NCI-H748 treated with DMSO at 0.1 percent for 48 hours (cell line): ENCODE measurements at places on chromosomes 12 and 14.
A peak's percentile ranks its signal among the peaks of the same experiment; 100 is the strongest.

GRCh38 chr14:63276492-63277342, 42.0 kb downstream of the GPHB5 start:
- peak; percentile 91 for DNase-seq

DNA sequence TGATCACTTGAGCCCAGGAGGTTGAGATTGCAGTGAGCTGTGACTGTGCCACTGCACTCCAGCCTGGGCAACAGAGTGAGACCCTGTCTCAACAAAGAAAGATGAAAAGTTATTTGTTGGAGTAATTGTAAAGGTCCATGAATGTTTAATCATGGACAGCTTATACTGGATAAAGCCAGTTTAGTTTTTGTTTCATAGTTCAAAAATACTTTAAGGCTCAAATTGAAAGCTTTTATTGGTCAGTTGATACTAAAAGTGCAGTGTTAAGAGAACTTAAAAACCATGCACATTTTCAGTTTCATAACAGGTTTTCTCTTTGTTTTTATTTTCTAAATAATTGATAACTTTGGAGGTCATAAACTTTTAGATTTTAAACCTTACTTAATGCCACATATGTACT, 108.4 kb downstream of the MON2 start:
- DNase-seq = no peak

GRCh38 chr12:125343649-125344048, 278.4 kb downstream of the AACS start:
- DNase-seq = no peak

DNA sequence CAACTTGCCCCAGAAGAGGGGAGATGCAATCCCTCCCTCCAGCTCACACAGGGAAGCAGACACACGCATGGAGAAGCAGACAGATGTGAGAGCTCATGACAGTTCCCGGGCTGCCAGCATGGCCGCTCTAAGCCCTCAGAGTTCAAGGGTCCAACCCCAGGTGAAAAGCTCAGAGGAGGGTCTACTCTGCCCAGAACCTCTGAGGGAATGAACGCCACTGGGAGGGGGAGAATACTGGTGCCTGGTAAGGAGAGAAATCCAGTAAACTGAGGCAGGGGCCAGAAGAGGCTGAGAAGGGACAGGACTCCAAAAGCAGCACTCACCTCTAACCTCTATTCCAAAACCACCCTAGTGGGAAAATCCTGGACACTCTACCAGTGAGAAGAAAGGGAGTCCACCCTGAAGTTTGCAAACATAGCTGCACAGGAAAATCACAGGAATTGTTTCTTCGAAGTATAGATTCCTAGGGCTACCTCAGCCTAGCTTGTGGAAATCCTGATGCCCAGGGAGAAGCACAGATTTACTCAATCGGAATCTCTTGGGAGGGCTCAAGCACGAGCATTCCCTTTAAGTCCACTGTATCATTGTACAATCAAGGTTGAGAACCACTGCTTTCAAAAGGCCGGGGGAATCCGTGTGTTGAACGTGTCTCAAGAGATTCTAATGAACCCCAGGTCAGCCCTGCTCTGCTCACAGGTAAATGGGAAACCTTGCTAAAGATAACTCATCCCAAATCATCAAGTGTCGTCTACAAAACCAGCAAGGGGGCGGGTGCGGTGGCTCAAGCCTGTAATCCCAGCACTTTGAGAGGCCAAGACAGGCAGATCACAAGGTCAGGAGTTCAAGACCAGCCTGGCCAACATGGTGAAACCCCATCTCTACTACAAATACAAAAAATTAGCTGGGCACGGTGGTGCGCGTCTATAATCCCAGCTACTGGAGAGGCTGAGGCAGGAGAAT, 34.3 kb upstream of the PLEKHG6 start:
- no peak for DNase-seq

GRCh38 chr12:49905718-49906314, 2.1 kb upstream of the FAIM2 start:
- DNase-seq = no peak

GRCh38 chr14:63130531-63130930, 73.7 kb upstream of the RHOJ start:
- no peak for DNase-seq

- no peak for DNase-seq
These were observed 29.1 kb downstream of the BBOF1 start for GRCh38 chr14:74048281-74048680.

- DNase-seq = no peak
These were observed 11.7 kb downstream of the SP1 start for GRCh38 chr12:53391724-53392123.

GRCh38 chr12:94133964-94134795, 14.2 kb upstream of the PLXNC1 start:
- DNase-seq = peak; percentile 51

DNA sequence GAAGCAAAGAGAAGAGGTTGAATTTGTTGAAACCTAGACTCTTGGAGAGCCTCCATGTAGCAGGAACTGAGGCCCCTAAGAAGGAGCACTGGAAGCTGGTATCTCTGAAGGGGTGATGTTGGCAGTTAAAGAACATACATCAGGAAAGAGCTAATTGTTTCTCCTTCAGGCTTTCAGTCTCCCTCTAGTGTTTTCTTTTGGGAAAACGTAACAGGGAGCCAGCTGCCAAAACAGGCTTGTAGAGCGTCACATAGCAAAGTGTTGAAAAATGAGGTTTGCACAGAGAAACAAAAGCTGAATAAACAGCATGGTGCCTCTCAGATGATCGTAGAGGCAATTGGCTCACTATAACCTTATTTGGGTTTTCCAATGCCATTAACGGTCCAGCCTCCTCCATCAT, 46.9 kb upstream of the CAND1 start:
- peak; percentile 52 for DNase-seq

DNA sequence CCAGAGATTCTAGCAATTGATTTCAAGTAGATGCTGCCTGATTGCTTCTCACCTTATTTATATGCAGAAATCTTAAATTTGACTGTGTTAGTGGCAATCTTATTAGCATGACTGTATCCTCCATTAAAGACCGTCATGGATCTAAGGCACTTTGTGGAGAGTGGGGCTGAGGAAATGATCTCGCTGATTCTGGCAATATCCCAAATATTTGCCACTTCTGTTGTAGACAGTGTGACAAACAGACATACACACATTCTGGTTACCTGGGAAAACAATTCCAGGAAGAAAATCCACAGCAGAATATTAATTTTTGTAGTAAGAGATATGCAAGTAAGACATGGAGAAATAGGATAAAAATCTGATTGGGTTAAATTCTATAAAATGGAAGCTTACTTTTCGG, 269.0 kb upstream of the G2E3 start:
- DNase-seq = no peak

GRCh38 chr14:79841433-79841832, 369.9 kb downstream of the DIO2 start:
- no peak for DNase-seq

GRCh38 chr14:74906925-74907521, 16.0 kb downstream of the RPS6KL1 start:
- DNase-seq = no peak

GRCh38 chr12:102407776-102408486, 72.4 kb downstream of the IGF1 start:
- no peak for DNase-seq

DNA sequence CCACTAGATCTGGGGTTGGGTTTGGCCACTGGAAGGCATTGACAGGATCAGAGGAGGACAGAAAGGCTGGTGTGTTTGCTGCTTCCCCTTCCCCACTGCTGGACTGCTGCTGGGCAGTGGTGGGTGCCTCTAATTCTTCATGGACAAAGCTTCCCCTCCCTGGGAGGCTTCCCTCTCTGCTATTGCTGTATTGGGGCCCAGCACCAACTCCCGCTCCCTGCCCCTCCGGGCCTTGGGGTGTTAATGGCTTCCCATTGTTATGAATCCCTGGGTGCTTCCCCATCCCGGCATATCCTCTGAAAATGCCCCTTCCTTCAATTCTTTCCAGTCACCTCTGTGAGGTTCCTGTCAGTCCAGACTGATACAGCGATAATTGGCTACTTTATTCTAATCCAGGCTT, 310.2 kb downstream of the GLT1D1 start:
- no peak for DNase-seq

DNA sequence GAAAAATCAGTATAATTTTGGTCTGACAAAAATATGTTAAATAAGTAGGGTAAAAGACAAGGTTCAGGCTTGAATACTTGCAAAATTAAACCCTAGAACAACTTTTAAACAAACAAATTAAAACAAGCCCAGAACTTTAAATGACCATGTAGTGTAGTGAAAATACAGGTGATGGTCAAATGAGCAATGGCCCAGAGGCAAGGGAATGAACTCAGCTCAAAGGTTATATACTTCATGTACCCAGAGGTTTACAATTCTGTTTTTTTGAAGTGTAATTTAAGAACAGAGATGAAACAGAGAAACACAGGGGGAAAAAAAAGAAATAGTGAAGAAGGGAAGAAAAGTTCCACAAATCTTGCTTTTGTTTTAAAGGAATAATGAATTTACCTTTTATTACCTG, 949.2 kb downstream of the TRHDE start:
- DNase-seq = no peak

- no peak for DNase-seq
These were observed 403.0 kb downstream of the SYT1 start for GRCh38 chr12:79267580-79267979.

- DNase-seq = no peak
These were observed 45.8 kb downstream of the CCER1 start for GRCh38 chr12:90909069-90909770.

- DNase-seq = no peak
These were observed 103.0 kb downstream of the FSCB start for GRCh38 chr14:44404036-44404435.

- no peak for DNase-seq
These were observed 68.4 kb upstream of the DLK1 start for GRCh38 chr14:100658181-100658886.

DNA sequence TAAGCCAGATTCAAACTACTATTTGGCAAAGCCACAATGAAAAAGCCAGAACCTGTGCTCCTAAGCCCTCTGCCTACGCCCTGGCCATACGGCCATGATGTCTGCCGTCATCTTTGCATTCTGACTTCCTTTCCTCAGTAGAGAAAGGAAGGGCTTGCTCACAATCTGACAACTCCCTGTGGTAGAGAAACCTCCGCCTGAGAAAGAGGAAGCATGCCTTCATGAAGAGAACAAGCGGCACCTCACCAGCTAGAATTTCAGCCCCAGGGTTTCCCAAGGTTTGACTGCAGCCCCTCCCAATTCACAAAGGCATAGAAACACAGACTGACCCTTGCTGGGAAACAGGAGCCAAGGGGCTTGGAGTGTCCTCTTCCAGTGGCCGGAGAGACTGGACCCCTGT, 25.7 kb downstream of the TEP1 start:
- DNase-seq = no peak

DNA sequence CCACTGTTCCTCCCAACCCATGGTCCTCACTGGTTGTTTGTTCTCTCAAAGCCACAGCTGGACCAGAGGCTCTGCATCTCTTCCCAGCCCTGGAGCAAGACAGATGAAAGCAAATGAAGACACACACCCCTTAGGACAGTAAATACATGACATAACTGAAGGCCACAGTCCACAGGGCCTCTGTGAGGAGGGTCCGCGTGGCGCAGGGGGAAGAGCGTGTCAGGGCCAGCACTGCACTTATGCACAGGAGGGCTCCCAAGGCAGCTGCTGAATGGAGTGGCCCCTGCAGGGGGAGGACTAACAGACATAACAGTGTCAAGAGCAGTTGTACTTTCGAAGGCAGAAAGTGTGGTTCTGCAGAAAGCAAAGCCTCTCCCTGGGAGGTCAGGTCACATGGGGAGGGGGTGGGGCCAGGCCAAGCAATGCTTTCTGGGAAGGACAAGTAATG, 79.9 kb downstream of the CHGA start:
- DNase-seq = no peak

DNA sequence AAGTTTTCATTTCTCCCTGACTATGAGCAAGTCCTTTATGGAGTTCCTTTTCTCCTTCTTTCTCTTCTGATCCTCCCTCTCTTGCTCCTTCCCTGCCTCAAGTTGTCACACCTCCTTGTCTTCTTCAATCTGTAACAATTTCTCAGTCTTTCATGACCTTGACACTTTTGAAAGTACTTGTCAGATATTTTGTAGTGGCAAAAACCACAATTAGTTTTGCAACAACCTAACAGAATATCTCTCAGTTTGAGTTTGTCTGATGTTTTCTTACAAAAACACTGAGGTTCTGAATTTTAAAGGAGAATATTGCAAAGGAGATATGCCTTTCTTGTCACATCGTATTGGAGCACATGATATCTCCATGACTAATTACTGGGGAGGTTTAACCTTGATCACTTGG, 4.1 kb upstream of the CRADD start:
- DNase-seq = no peak

GRCh38 chr12:13591488-13591887, 389.9 kb downstream of the GRIN2B start:
- no peak for DNase-seq

DNA sequence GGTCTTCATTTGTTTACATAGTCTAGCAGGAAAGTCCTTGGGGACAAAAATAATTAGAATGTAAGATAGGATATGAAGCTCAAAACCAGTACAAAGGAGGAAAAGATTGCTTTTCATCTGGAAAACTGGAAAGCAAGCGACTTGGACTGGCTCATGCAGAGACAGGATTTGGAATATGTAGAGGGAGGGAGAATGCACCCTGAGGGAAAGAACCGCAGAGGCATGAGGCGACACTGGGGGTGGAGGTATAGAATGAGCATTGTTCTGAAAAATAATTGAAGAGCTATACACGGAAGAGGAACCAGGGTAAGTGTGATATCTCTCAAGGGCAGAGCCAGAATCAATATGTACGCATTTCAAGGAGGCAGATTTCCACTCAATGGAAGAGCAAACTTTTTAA, 85.5 kb downstream of the PLEKHG3 start:
- DNase-seq = no peak

- DNase-seq = no peak
These were observed 113.0 kb upstream of the NTF3 start for GRCh38 chr12:5318874-5319273.

- no peak for DNase-seq
These were observed 56.5 kb downstream of the WASHC3 start for GRCh38 chr12:102005256-102005655.

DNA sequence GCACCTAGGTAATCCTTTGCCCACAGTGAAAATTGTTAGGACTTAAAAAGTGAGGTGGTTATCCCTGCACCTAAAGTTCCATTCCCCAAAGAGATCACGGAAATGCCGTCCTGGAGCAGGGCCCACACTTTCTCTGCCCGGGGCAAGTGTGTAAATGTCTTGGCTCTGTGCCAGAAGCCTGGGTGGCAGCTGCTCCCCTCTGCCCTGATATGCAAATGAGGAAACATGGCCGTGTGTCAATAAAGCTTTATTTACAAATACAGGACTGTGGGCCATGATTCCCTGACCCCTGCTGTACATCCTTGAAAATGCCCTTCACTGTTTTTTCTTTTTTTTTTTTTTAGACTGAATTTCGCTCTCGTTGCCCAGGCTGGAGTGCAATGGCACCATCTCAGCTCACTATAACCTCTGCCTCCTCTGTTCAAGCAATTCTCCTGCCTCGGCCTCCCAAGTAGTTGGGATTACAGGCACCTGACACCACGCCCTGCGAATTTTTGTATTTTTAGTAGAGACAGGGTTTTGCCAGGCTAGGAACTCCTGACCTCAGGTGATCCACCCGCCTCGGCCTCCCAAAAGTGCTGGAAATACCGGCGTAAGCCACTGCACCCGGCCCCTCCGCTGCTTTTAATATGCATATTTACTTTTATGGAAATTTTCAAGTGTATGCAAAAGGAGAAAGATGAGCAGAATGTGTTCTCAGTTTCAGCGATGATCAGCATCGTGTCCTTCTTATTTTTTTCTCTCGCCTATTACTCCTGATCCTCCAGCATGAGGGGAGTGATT, 75.5 kb downstream of the GALNT9 start:
- DNase-seq = no peak

- no peak for DNase-seq
These were observed 258.6 kb downstream of the MSRB3 start for GRCh38 chr12:65536876-65537681.
